ENCODE measurements at places on chromosomes 6 and 20.
A peak's percentile ranks its signal among the peaks of the same experiment; 100 is the strongest.

DNA sequence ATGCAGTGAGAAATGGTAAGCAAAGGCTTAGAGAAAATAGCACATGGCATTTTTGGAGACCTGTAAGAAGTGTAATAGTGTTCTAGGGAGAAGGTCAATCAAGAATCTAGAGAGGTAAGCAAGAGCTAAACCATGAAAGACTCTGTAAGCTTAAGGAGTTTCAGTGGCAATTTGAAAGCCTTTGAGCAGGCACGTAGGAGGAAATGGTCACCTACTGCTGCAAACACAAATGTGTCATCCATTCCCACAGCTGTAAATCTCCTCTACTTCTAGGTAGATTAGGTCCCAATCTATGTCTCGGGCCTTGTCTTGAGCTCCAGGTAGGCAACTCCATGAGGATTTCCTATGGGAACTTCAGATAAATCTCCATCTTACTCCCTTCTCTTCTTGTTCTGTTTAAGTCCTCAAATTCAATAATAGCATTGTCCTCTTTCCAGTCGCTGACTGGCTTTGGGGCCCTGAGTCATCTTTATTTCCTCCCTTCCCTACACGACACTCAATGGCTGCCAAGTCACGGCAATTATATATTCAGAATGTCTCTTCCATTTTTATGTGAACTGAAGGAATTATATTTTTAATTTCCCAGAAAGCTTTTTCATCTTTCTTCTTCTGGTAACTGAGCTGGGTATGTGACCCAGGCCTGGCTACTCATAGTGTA, 24.2 kb upstream of the PAQR8 start:
- DNase-seq = peak; percentile 61

DNA sequence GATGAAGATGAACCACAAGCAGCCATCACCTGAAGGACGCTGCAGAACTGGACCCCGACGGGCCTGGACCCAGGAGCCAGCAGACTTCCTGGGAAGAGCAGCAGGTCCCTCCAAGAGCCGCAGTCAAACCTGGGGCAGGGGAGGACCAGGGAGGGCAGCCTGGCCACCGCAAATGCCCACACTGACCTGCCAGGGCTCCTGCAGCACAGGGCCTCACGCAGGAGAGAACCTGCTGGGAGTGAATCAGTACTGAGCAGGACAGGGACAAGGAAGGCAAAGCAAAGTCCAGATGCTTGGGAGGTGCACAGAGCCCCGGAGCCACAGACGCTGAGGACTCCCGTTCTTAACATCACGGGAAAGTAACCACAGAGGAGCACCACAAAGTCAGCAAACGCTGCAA, 75.2 kb downstream of the TAF4 start:
- DNase-seq = no peak

- peak; percentile 28 for DNase-seq
Measured at GRCh38 chr6:153872946-153873345, 166.1 kb upstream of the OPRM1 start.

DNA sequence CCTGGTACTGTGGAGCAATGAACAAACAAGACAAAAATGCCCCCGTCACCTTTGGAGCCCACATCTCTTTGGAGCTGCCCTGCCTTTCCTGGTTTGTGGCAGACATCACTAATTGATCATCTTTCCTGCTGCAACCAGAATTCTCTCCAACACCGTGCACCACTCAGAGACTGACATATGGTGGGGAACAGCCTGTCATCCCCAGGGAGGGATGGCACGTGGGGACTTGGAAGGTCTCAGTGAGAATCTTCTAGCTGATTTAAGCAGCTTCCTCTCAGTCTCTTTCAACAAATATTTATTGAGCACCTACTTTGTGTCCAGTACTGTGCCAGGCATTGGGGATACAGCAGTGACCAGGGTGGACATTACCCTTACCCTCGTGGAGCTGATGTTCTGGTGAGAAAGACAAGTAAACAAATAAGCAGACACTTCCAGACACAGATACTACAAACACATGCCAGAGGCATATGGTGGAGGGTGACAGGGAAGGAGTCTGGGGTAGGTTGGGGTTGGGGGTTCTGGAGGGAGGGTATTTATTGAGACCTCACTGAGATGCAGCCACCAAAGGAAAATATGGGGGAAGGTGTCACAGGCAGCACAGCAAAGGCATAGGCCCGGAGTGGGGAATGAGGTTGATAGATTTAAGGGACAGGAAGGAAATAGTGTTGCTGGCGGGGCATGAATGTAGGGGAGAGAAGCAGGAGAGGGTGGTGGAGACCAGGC, 82.3 kb downstream of the CEBPB start:
- DNase-seq = no peak

Data from GM12865 (cell line).